ENCODE measurements at places on chromosomes 5 and 9.

DNA sequence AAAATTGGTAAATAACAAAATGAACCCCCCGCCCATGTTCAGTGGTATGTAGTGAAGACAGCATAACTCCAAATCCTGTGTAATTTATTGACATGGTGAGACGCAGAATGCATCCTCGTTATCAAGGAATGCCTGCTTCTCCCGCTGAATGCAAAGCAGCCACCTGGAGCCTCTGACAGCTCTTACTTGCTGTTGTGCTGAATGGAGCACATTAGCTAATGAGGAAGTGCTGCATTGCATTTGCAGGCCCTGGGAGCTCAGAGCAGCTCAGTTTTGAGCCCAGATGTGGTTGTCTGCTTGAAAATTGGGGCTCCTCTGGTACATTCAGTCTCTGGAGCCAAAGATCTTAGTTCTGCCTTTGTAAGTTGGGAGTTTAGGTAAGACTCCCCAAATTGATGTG lies 28.9 kb downstream of the PLAC8L1 start:
- no peak for DNase-seq

- no peak for DNase-seq
These were observed 71.4 kb downstream of the SEMA4D start for GRCh38 chr9:89426384-89426961.

GRCh38 chr5:138032572-138033385 lies at the start of gene FAM13B:
FAM13B (minus strand) TSS chr5:138033079; CDS start chr5:138019111, 13,968 bp downstream.
- peak; percentile 52 for DNase-seq

GRCh38 chr9:23194281-23194680 lies 631.8 kb downstream of the ELAVL2 start:
- no peak for DNase-seq

DNA sequence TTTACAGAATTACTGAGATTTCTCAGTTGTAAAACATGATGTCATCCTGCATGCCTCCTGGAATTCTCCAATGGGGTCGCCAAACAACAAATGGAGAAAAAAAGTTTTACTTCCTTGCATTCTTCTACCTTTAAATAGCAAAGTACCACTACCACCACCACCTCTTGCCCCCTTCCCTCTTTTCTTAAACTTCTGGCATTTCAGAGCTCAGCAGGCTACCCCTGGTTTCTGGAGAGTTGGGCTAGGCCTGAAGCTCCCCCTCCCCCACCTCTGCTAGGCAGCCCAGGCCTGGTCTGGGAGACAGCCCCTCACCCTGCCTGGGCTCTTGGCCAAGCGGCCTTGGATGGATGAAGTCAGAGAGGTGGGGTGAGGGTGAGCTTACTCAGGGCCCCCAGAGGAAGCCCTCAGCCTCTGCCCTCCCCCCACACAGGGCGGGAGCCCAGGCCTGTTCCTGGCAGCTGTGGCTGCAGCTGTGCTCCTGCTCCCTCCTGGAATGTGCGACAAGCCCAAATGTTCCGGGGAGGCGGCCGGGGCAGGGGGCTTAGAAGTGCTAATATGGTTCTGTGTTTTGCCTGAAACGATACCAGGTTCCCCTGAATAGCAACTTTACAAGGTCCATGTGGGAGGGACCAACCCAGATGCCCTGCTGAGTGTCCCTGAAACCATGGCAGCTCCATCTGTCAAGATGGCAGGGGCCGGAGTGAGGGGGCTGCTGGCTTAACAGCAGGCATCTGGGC lies 6.0 kb upstream of the CCIN start:
- DNase-seq: peak; percentile 68
